ENCODE measurements at places on chromosomes 5 and 9.

GRCh38 chr5:1099926-1100663, 11.8 kb downstream of the SLC12A7 start:
- DNase-seq = peak; percentile 19

DNA sequence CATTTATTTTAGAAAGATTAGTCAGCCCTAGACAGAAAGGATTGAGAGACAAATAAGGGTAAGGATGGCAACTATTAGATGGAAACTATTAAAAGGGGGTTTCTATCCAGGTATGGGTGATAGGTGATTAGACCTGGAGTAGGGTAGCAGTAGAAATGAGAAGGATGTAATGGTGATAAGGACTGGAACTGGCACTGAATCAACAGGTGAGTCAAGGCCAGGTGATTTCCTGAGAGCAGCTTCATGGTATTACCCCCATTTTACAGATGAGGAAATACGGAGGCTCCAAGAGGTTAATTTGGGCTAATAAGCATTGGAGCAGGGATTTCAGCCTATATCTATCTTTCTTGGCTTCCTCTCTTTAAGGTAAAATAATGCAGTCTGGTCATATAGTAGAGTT, 55.7 kb downstream of the CAST start:
- DNase-seq = no peak

- peak; percentile 60 for DNase-seq
Observed at GRCh38 chr5:30040488-30041118, 1152.9 kb upstream of the CDH6 start.

DNA sequence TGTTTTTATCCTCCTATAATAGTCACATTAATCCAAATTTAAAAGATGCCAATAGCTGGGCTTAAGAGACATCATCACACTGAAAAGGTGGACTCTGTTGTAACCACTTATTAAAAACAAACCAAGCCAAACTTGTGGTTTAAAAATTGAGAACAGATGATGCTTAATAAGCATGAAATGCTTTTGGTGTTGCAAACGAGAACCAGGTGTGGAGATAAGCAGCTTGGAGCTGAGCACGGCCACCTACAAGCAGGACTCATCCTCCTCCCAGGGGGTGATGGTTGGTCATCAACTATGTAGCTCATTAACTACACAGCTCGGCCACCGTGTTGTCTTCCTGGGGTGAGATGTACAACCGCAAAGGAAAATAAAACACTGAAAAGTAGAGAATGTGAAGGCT, 154.4 kb downstream of the NPR3 start:
- DNase-seq = peak; percentile 63

DNA sequence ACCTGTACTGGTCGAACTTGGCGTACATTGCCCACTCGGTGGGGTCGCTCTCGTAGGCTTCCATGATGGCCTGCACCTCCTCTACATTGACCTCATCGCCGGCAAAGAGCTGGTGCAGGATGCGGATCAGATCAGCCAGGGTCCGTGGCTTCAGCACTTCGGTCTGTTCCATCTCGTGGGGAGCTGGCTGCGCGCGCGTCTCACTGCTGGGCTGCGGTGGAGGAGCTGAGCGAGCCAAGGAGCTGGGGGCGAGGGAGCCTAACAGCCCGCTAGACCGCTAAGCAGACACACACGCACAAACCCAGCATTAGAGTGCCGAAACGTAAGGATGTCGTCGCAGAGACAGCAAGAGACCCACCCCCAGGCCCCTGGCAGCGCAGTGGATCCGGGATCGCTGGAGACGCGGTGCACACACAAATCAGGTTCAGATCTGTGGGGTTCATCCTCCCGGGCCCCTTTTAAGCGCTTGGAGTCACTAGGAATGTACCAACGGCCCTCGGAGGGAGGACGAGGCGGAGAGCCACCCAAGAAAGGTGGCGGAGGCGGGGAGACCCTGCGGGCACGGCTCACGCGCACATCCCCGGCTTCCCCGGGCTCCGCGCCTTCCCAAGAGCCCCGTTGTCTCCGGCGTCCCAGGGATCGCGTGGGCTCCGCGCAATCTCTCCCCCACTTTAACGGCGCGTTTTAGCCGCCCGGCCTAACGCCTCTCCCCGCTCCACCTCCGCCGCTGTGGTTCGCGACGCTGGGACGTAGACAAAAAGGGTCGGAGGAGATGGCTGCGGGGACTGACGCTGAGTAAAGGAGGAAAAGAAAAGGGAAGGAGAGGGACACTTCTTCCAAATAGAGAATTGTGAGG, at the start of gene CDO1:
CDO1 (minus strand) TSS at position 434 of the 856 bp plus-strand sequence; CDS start at position 172, 262 bp downstream.
- DNase-seq = peak; percentile 76

- no peak for DNase-seq
Observed at GRCh38 chr9:102049586-102050246, 311.3 kb upstream of the GRIN3A start.

- peak; percentile 27 for DNase-seq
Observed at GRCh38 chr9:16012621-16013020, 459.8 kb downstream of the CCDC171 start.

DNA sequence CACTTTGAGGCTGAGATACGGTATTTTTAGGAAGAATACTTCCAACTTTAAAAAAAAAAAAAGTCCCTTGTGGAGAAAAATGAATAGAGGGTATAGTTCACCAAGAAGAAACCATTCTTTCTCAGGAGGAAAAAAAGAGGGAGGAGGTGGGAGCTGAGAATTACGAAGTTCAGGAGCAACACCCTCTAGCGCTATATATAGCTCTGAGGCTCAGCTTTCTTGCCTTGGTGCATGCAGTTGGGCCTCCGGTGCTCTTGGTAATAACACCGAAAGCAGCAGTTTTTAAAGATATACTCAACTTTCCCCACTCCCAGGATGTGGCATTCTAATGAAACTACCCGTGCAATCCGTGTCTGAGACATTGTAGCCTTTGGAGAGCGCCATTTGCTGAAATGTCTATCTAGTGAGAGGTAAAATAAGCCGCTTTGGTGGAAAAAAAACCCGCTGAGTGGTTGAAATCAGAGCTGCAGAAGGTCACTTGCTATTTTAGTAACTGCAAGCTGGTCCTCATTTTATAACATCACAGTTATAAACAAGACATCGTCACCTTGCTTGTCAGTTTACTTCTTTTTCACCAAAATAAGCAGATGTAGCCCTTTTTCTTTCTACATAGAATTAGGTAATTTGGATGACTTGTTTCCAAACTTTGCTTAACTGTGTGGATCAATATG, 156.4 kb downstream of the RORB start:
- no peak for DNase-seq

- DNase-seq = no peak
Observed at GRCh38 chr9:76643399-76644117, 120.7 kb upstream of the PCA3 start.

GRCh38 chr5:38764937-38765391, 80.8 kb upstream of the OSMR start:
- no peak for DNase-seq
